ENCODE measurements at places on chromosomes 2 and 18.
A peak's percentile ranks its signal among the peaks of the same experiment; 100 is the strongest.

DNA sequence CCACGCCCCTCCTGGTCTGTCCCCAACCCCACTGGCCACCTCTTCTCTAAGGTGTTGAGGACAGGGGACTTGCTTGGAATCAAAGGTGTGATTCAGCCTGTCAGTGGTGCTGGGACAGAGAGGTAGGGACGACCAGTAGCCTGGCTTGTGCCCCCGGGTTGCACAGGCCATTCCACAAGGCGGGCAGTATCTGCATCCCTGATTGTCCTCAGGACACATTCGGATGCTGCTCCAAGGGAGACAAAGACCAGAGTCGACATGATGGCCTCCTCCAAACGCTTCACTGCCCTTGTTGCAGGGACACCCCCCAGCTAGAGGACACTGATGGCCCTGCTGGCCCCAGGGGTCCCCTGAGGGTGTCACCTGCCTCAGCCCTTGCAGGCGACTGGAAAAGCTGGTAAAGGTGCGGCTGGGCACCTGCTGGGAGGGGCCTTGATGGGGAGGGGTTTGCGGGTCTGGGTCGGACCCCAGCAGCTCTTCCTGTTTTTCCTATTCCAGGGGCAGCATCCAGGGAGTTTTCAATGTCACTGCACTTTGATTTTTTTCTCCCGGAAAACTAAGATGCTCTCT, 98.0 kb downstream of the PTGR3 start:
- no peak for DNase-seq

DNA sequence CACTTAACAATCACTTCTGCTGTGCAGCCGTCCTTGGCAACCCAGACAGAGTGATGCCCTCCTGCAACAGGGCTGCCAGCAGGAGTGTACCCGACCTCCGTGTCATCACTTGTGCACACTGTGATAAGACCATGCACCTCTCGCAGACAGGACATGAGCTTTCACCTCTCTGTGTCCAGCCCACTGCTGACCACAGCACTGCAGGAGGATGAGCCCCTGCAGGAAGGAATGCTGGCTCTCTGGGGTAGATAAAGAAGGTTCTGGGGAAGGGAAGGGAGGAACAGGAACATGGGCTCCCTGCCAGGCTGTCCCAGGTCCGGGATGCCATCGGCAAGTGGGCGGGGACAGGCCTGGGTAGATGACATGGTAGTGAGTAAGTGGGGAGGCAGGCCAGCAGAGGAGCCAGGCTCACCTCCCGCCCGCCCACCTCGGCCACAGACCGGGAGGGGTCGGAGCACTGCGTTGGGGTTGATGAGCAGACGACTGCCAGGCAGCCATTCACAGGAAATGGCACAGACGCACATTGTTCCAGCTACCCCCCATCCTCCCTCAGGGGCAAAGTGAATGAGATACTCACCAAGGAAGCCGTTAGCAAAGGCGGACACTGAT, 18.6 kb upstream of the COL6A3 start:
- DNase-seq, result peak; percentile 56

DNA sequence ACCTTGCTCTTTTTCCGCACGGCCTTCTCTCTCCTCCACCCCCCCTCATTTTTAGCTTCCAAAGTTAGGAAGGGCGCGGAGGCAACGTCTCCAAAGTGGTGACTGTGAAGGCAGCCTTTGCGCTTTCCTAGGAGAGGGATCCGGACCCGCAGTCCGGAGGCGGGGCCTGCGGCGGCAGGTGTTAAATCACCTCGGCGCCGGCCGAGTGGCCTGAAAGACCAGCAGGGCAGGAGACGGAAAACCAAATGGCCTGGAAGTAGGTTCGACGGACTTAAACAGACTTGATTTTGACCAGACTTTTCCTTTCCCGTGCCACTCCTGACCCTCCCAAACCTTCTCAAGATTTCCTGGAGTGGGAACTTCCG, 615 bp downstream of the GORASP2 start:
- no peak for DNase-seq

- DNase-seq, result no peak
Observed at GRCh38 chr2:20539133-20539719, 92.4 kb downstream of the RHOB start.

DNA sequence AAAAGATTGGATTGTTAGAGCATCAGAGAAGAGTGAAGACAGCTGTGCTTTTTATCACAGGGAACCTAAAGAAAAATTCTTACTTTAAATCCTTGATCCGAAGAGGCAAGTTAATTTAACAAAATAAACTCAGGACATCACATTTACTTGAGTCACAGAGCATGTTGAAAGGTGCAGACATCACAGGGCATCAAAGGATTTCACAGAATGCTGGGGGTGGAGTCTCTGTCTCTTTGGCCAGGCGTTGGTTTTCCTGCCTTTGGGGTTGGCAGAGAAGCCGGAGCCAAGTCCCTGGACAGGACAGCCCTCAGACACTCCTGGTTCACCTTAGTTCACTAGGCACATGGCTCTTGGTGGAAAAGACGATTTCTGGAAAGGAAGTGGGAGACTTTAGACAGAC, 56.3 kb downstream of the SH3RF3 start:
- no peak for DNase-seq

- no peak for DNase-seq
Observed at GRCh38 chr18:31791817-31792579, 31.3 kb upstream of the SLC25A52 start.

GRCh38 chr2:219109471-219109870, 48.8 kb upstream of the IHH start:
- no peak for DNase-seq

- DNase-seq, result no peak
Observed at GRCh38 chr2:200252265-200253067, 54.0 kb upstream of the SPATS2L start.

GRCh38 chr2:227022608-227023007, 141.4 kb downstream of the COL4A4 start:
- no peak for DNase-seq

DNA sequence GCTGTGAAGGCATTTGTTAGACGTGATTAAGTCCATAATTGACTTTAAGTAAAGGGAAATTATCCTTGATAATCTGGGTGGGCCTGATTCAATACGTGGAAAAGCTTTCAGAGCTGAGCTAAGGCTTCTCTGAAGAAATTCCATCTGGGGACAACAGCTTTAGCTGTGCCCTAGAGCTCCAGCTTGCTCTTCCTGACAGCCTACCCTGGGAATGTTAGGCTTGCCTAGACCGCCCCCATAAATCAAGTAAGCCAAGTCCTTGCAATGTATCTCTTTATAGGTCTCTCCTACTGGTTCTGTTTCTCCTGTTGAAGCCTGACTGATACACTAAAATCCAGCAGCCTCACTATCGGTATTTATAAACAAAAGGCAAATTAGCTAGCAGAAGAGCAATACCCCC, 160.0 kb downstream of the STK39 start:
- DNase-seq, result no peak

DNA sequence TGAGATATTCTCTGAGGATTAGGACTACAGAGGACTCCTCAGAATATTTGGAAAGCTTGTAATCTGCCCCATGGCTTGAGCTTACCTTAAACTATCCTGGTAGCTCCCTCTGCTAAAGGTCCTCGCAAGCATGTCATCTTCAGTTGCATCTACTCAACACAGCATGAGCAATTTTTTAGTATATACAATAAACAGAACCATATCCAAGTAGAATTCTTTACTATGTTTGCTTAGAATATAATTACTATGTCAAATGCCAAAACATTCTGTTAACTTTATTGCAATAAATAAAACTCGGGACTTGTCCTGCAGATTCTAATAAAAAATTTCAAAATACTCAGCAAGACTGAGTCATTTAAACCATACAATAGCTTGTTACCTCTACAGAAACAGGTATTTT, 62.8 kb downstream of the ABCB11 start:
- no peak for DNase-seq

DNA sequence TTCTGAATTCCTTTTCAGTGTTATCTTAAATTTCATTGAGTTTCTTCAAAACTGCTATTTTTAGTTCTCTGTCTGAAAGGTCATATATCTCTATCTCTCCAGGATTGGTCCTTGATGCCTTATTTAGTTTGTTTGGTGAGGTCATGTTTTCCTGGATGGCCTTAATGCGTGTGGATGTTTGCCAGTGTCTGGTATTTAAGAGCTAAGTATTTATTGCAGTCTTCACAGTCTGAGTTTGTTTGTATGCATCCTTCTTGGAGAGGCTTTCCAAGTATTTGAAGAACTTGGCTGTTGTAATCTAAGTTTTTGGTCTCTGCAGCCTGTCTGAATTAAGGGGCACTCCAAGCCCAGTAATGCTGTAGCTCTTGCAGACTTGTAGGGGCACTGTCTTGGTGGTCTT, 249.3 kb downstream of the ZNF385B start:
- DNase-seq, result no peak

DNA sequence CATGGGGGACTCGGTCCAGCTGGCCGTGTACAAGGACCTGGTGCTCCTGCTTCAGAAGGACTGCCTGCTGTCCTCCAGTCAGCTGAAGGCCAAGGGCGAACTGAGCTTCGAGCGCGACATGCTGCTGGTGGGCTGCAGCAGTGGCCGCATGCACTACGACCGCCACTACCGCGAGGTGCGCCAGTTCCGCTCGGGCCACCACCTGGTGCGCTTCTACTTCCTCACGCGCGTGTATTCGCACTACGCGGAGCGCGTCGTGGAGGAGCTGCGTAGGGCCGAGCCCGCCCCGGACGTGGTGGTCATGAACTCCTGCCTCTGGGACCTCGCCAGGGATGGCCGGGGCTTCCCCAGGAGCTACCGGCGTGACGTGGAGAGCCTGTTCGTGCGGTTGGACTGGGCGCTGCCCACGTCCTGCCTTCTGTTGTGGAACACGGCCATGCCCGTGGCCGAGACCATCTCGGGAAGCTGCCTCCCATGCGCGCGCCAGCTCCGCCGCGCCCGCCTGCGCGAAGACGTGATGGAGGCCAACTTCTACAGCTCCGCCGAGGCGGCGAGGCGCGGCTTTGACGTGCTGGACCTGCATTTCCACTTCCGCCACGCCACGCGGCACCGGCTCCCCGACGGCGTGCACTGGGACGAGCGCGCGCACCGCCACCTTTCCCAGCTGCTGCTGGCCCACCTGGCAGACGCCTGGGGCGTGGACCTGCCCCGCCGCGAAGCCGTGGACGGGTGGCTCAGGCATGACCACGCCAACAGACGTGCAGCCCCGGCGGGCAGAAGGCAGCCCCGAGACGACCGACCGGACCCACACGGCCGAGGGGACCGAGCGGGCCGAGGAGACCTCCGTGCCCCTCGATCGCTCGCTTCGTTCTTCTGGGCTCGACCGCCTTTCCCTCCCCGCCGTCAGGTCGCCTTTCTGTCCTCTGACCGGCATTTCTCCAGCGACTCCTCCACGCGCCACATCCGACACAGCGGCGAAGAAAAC, 293.9 kb upstream of the ERBB4 start:
- no peak for DNase-seq

GRCh38 chr18:44712025-44712424, 31.3 kb downstream of the SETBP1 start:
- DNase-seq, result no peak

DNA sequence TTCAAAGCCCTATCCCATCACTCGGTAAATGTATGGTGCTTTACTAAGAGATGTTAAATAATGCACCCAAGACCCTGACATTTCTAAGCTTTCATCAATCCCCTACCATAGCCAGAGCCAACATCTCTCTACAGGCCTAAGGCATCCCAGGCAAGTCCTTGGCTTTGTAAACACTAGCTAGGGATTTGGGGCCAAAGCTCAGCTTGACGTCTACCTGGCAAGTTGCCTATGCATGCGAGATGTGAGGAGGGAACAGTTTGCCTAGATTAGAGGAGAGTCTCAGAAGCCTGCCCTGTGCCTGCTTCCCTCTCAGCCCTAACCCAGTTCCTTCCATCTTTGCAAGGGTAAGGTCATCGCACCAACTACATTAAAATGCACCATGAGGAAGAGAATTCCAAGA, 221.5 kb upstream of the NCKAP5 start:
- DNase-seq, result no peak

- no peak for DNase-seq
Observed at GRCh38 chr2:37230581-37230980, 815 bp downstream of the CEBPZ start.

DNA sequence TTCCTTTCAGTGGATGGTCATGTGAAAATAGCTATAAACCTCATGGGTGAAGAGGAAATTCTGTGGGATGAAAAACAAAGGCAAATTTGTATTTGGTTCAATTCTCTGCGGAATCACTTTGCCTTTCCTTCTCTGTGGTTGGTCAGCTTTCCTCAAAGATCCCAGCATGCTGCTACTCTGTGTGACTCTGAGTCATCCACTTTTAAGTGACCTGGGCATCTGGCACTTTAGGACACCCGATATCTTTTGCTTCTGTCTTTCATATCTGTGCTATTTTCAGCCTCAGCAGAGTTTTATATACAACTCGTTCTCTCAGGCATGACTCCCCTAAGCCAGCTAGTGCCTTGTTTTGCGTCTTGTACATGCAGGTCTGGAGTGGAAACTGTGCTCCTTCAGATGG, 217.0 kb upstream of the PIEZO2 start:
- DNase-seq, result no peak

DNA sequence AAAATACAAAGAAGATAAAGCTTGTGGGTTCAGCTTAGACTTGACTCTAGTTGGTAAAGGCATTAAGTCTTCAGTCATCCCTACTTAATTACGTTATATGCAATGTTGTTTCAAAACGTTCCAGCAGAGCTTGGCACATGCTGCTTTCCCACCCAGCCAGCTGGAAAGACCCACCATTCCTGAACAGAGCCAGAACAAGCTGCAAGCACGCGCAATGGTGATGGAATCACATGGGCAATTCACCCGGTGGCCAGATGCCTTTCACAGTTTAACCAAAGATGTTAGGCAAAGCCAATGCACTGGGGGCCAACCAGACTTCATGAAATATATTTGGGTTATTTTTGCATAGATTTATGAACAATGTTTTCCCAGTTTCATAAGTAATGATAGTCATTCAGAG, 123.4 kb upstream of the CDH20 start:
- DNase-seq, result no peak

DNA sequence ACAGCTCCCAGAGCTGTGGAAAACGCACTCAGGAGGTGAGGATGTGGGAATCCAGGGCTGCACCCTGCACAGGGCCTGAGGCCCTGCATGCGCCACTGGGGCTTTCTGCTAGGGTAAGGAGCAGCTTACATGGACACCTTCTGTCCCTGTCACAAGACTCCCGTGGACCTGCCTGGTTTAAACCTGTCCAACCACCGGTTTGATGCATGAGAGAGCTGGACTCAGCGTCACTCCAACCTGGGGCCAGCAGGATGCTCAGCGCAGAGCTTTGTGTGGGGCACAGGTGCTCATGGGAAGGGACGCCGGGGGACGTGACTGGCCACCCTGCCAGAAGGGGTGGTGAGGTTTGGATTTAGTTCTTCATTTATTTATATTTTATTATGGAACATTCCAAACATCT, 24.2 kb downstream of the SNORC start:
- no peak for DNase-seq

GRCh38 chr2:236745420-236746210, 176.0 kb downstream of the ACKR3 start:
- DNase-seq, result no peak
